ENCODE measurements at places on chromosomes 4 and X.

GRCh38 chrX:12138361-12139313 is at the start of gene FRMPD4:
TSS of gene FRMPD4 (plus strand) at chrX:12138473. CDS start at chrX:12138972, 499 bp downstream.
- no peak for DNase-seq

DNA sequence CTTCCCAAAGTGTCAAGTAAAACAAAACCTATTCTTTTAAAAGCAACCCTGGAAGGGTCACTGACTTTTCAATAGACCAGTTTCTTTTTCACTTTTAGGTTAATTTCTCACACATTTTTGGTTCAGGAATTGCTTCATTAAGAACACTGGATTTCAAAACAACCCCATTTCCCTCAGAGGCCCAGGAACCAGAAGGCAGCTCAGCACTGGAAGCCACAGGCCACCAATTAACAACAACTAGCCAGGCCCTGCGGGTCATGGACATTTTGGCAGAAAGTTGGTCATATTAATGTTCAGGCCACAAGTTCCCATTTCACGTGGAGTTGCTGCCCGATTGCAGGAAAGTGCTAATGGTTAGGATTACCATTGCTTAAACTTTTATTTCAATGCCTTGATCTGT is 39.8 kb downstream of the HAND2 start:
- no peak for DNase-seq

GRCh38 chrX:56762220-56762619 is 33.2 kb downstream of the NBDY start:
- DNase-seq: no peak

DNA sequence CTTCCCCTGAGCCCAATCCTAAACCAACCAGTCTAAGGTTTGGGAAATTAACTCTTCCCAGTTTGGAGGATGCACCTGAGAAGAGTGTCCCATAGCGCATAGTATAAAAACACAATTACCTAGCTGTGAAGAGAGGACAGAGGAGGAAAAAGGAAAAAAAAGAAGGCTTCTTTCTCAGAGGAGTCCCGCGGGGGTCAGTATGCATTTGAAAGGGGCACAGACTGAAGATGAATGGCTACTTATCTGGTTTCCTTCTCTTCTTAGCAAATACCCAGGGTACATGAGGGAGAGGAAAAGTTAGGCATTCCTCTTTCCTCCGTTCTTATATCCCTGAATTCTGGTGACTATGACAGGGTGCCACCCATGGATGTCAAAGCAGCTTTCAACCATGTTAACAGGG is 96.9 kb downstream of the TMEM47 start:
- no peak for DNase-seq

DNA sequence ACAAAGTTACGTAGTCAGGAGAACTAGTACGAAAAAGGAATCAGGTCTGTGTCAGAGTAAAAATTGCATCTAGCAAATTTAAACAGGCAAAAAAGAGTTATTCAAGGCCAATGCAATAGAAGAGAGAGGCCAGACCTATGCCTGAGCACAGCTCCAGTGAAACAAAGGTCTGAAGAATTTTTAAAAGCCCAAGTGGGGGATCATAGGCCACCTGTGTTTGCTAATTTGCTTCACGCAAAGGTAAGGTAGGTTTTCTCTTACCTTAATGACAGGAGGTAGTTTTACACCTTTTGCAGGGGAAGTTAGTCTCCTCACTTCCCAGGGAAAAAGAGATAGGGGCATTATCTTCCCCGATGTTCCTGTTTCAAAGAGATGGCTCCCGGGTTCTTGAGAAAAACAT is 448.6 kb upstream of the TECRL start:
- no peak for DNase-seq

GRCh38 chr4:89839558-89839957 is 2.6 kb upstream of the SNCA start:
- no peak for DNase-seq

- DNase-seq: no peak
Measured at GRCh38 chrX:22339459-22339858, 66.7 kb downstream of the CBLL2 start.

GRCh38 chrX:41152221-41152620 is 67.0 kb downstream of the USP9X start:
- DNase-seq: no peak

GRCh38 chr4:81518762-81519426 is 47.2 kb upstream of the RASGEF1B start:
- DNase-seq: no peak
